Activated T-cell treated with anti-CD3 and anti-CD28 coated beads, Interleukin-2, amount 50 U/mL, for 72 hours (primary cell): ENCODE measurements at places on chromosomes 4 and X. TPM values are rescaled to one million over a fixed set of nuclear protein-coding genes. Genes with fewer than 3 reads are reported as not detected.

- peaks cover 20% of the 10 kb centered on the region for H3K4me1 ChIP-seq
- H3K27ac ChIP-seq: no peak overlapping the region
- H3K36me3 ChIP-seq: no peaks in the 10 kb centered on the region
- H3K4me3 ChIP-seq: no peak overlapping the region
These were observed 73.4 kb upstream of the STOX2 start for GRCh38 chr4:183831683-183832082.

Gene ASB5
- not detected for total RNA-seq

- peak; percentile 29 for DNase-seq
- no peak overlapping the region for H3K27ac ChIP-seq
- no peaks in the 10 kb centered on the region for H3K36me3 ChIP-seq
- H3K27me3 ChIP-seq: peaks cover 14% of the 10 kb centered on the region
These were observed 29.6 kb downstream of the SLC16A2 start for GRCh38 chrX:74450803-74451449.

DNA sequence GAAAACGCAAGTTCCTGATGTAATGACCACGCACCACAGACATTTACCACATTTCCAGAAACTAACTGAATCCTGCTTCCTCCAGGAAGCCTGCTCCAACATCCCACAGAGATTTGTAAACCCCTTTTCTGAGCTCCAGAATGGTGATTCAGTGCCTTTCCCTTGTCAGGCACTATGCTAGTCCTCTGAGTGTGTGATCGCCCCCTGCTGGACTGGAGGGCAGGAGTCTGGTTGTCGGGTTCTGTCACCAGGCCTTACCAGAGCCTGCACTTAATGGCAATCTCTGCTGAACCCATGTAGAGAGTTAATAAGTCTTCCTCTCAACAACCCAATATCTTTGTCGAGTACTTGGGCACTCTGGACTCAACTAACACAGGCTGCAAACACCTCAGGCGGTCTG is 14.5 kb upstream of the KDM5C start:
- peak; percentile 48 for DNase-seq
- no peak overlapping the region for H3K4me3 ChIP-seq
- H3K27ac ChIP-seq: no peak overlapping the region
- H3K27me3 ChIP-seq: peaks cover 14% of the 10 kb centered on the region
- peaks cover 10% of the 10 kb centered on the region for H3K4me1 ChIP-seq

Gene ODAPH
- 0.35 TPM for total RNA-seq

Gene GPR173
- 0.81 TPM for total RNA-seq

Gene GAGE12J
- not detected for total RNA-seq

Gene HSFX3
- total RNA-seq: not detected

DNA sequence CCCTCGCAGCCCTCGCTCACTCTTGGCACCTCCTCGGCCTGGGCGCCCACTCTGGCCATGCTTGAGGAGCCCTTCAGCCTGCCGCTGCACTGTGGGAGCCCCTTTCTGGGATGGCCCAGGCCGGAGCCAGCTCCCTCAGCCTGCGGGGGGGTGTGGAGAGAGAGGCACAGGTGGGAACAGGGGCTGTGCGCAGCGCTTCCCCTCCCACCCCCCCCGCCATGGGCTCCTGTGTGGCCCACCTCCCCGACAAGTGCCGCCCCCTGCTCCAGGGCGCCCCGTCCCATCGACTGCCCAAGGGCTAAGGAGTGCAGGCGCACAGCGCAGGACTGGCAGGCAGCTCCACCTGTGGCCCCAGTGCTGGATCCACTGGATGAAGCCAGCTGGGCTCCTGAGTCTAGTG is 220.2 kb downstream of the STPG2 start:
- DNase-seq: no peak
- no peak overlapping the region for H3K27ac ChIP-seq
- H3K27me3 ChIP-seq: no peaks in the 10 kb centered on the region
- no peaks in the 10 kb centered on the region for H3K36me3 ChIP-seq
- H3K4me3 ChIP-seq: no peak overlapping the region

DNA sequence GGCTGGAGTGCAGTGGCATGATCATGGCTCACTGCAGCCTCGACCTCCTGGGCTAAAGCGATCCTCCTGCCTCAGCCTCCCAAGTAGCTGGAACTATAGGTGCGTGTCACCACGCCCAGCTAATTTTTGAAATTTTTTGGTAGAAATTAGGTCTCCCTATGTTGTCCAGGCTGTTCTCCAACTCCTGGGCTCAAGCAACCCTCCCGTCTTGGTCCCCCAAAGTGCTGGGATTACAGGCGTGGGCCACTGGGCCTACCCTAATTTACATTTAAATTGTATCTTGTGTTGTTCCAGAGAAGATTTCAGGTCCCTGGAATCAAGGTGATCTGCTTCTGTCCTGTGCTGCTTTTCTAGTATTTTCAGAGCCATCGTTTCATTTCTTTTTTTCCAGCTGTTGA is 1.2 kb upstream of the LRPAP1 start:
- no peak for DNase-seq
- peaks cover 23% of the 10 kb centered on the region for H3K4me1 ChIP-seq
- peaks cover 15% of the 10 kb centered on the region for H3K27me3 ChIP-seq
- no peak overlapping the region for H3K27ac ChIP-seq
